Common myeloid progenitor, CD34-positive (primary cell): ENCODE measurements at places on chromosomes 6 and 20.

GRCh38 chr20:3101737-3102574, 17.4 kb upstream of the AVP start:
- peak; percentile 93 for DNase-seq

GRCh38 chr20:19121463-19121862, 91.0 kb upstream of the SLC24A3 start:
- DNase-seq: peak; percentile 4

GRCh38 chr20:35617397-35618262, 2.0 kb downstream of the SPAG4 start:
- DNase-seq: peak; percentile 31

DNA sequence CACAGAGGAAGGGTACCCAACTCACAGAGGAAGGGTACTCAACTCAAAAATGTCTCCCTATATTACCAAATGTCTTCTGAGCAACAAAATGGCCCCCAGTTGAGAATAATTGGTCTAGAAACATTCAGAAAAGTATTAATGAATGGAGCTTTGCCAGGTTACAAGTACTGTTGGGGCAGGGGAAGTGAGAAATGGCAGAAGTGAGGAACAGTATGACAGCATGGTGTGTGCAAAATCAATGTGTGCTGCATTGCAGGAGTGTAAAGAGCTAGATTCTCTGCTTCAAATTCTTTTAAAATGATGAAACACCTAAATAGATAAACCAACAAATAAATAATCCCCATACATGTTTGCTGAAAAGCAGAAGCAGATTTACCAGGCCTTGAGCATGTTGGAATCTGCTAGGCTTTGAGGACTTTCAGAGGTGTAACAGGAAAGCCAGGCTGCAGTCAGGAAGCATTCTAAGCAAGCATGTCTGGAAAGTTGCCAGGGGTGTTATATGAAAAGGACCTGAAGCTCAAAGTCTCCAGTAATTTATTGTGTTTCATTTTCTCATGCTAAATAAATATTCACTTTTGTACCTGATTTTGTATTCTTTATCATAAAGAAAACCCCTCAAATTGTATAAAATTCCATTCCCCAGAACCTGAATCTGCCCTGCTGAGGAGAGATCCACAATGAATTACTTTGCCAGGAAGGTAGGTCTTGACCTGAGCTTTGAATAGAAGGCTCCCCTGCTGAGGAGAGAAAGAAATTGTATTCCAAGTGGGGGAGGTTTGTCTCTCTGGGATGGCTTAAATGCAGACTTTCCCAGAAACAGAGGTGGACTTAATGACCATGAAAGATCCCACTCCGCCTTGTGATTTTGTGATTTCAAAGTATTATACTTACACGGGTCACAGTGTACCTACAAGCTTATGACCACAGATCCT, 265.0 kb upstream of the MARCKS start:
- peak; percentile 65 for DNase-seq

DNA sequence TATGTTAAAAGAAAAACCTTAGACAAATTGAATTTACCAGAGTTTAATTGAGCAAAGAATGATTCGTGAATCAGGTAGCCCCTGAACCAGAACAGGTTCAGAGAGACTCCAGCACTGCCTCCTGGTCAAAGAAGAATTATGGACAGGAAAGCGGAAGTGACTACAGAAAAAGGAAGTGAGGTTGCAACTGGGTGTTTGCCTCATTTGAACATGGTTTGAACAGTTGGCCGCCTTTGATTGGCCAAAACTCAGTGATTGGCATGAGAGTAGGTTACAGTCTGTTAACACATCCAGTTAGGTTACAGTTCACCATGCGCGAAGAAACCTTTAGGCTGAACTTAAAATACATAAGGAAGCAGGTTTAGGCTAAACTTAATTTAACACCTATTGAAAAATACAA, 248.8 kb downstream of the TFAP2A start:
- DNase-seq: no peak

- peak; percentile 54 for DNase-seq
These were observed 20.1 kb upstream of the MTCL3 start for GRCh38 chr6:127539272-127539671.

- DNase-seq: no peak
These were observed 22.5 kb downstream of the RAB22A start for GRCh38 chr20:58331961-58332551.

DNA sequence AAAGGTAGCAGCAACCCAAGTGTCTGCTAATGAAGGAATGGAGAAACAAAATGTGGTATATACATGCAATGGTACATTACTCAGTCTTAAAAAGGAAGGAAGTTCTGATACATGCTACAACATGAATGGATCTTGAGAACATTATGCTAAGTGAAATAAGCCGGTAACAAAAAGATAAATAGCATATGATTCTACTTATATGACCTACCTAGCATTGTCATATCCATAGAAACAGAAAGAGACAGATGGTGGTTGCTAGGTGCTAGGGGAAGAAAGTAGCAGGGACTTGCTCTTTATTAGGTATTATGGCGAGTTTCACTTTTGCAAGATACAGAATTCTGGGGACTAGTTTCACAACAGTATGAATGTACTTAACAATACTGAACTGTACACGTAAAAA, 46.6 kb downstream of the UBR2 start:
- no peak for DNase-seq
